ENCODE measurements at places on chromosomes 3 and 15.

DNA sequence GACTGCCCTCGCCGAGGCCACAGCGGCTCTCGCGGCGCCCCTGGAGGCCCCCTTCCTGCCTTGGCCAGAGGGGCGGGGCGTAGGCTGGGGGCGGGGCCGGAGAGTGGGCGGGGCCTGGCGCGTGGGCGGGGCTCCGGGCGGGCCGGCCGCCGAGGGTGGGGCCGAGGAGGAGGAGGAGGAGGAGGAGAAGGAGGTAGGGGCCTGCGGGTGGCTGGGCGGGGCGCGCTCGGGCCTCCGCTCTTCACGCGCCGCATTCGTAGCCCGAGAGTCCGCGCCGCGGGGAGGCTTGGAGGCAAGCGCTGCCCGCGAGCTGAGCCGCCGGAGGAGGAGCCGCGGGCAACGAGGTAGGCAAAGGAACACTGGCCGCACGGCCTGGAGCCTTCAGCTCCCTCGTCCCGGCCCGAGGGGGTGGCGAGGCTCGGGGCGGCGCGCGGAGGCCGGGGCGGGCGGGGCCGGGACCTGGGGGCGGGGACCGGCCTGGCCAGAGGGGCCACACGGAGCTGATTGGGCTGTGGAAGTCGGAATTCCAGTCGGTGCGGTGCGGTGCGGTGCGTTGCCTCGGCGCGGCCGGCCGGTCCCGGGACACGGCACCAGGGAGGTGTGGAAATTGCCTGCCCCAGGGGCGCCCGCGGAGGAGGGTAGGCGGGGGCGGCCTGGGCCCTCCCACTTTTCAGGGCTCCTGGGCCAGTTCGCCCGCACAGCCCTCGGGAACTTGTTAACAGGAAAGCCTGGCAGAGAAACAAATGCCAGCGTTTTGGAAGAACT lies at the start of gene PPP2R3A:
Gene PPP2R3A, plus strand, starts transcription at position 223 of the 765 bp plus-strand sequence. CDS start 35,771 bp downstream, outside the sequence.
- DNase-seq: peak; percentile 81

DNA sequence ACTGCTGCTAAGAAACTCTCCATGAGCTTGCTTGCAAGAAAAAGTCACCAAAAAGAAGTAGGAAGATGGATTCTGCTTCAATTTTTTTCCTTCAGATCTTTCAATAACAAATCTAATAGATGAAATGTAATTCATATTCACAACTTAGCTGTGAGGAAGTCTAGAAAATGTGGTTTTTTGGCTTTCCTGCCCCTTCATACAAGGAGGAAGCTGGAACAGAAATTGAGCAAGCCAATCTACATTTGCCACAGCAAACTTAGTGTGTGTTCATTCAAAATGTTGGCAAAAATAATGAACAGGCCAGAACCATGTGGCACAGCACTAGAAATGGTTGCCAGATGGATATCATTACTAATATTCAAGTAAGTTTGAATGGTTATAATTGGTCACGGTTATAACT lies 93.2 kb upstream of the NEDD4 start:
- no peak for DNase-seq

DNA sequence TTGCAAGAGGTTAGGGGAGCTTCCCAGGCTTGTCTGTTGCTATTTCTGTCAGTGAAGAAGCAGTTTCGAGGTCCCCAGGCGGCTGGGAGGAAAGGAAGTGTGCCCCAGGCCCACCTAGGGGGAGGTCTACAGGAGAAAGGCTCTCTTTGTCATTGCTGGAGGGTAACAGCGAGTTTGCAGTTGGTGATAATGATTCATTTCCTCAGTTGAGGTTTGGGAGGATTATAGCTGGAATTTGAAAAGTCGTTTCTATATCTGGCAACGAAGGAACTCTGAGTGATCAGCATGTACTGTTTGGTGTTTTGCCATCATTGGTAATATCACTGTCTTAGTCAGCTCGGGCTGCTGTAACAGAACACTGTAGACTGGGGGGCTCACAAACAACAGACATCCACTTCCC lies 65.5 kb upstream of the UBE3A start:
- no peak for DNase-seq

GRCh38 chr3:142981108-142981507 lies 17.6 kb upstream of the PAQR9 start:
- no peak for DNase-seq

- DNase-seq: no peak
Observed at GRCh38 chr15:69529141-69529540, 76.5 kb downstream of the RPLP1 start.

DNA sequence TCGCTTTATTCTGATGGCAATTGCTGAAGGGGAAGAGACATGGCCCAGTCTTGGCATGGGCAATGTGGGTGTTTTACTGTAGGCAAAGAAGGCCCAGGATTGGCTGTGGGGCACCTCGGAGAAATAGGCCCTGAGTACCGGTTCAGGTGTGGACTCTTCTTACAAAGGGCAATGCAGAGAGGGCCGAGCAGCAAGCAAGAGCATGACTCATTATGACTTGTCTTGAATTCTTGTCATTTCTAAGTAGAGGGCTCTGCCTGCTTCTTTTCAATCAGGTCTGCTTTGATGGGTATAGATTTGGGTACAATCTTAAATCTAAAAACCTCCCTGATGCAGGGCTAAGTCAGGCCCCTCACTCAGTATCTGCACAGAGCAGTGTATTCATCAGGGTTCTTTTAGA lies 14.8 kb upstream of the BUB1B start:
- no peak for DNase-seq

DNA sequence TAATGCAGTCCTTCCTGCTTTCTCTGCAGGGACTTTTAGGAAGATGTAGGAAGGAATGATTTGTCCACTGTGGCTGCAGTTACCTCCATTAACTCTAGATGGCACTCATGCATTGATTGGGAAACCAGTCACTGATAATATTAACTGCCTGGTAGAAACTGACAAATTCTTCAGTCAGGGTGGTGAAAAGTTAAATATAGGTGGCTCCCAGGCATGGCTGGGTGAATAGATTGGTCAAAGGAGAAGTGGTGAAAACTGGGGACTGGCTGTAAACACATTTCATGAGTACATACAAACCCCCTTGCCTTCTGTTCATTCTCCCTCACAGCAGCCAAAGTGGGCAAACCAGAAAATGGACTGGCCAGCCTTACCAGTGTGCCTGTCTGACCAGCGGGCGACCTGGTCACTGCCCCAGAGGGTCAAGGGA lies 333.4 kb downstream of the THSD4 start:
- DNase-seq: no peak

- no peak for DNase-seq
Observed at GRCh38 chr15:100759106-100759505, 120.5 kb upstream of the ALDH1A3 start.

Data from NCI-H1930 (cell line).